Occipital lobe (tissue), 3 donors: ENCODE measurements at places on chromosomes 3 and 15.

- DNase-seq, result no peak
Measured at GRCh38 chr3:111278959-111279358, 207.3 kb downstream of the NECTIN3 start.

GRCh38 chr15:69647142-69647513 is 194.5 kb downstream of the RPLP1 start:
- DNase-seq, result no peak

GRCh38 chr3:33773637-33774036 is 24.8 kb upstream of the PDCD6IP start:
- DNase-seq, result no peak

DNA sequence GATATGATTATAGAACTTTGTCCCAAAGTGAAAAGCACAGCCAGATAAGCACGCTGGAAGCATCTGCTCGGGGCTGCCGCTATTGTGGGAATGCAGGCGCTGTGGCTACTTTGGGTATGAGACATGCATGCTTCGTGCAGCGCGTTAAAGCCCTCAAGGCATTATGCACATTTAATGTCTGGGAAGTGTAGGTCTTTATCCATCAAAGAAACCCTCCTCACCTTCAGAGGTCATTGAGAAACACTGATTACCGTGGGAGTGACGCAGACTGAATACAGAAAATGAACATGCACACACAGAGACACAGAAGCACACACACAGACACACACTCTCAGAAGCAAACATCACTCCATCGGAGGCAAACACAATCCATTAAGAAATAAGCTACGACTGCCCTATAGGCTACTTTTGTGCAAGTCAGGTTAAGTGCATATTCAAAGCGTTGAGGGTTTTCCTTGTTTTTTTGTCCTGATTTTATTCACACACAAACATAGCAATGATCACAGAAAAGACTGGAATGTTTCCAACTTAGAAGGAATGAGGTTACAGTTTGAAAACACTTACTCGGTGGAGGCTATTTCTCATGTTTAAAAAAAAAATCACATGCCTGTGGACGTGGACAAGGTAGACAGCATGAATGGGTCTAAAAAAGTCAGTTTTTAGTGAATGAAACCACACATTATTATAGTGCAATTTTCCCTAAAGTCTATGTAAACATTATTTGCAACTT is 68.5 kb downstream of the PLCH1 start:
- peak; percentile 36 for DNase-seq
